ENCODE measurements at places on chromosomes 2 and 18.
A peak's percentile ranks its signal among the peaks of the same experiment; 100 is the strongest.

DNA sequence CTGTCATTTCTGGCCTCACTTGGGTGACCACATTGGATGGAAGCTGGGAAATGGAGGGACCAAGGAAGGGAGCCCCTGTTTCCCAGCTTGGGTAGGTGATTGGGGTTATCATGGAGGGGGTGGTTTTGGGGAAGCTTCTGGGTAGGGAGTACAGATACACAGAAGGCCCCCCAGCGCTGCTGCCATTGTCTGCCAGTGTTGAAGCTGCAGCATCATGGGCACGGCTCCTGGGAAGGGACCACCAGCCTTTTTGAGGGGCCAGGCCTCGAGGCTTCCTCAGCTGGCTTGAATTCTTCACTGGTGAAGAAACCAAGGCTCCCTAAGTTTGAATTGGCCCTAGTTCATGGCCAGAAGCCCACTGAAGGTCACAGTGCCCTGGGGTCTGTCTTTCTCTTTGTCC, 25.2 kb downstream of the SH3RF3 start:
- no peak for DNase-seq

DNA sequence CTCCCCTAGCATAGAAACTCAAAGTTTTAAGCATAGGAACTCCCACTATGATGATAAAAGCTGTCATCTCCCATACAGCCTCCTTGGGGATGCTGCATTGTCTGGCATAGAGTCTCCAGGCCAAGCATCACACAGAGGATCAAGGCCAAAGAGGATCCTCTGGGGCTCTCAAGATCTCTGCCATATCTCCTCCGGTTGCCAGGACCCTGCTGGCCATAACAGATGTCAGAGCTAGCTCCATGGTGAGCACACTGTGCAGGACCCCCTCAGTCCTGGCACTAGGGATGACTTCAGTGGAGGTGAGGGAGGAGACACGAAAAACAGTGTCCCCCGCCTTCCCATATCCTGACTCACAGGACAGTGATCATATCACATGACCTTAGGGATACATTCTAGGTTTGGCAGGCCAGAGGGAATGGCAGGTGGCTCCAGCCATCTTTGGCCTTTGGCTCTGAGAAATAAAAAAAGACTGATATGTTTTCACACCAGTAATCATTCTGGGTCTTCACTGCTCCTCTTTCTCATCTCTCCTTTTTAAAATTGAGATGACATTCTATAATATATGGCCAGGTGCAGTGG, 235.0 kb downstream of the MYCN start:
- no peak for DNase-seq

GRCh38 chr2:217220228-217221013, 360.6 kb upstream of the TNP1 start:
- DNase-seq = peak; percentile 45

GRCh38 chr2:76478266-76479035, 767.7 kb upstream of the GCFC2 start:
- no peak for DNase-seq

DNA sequence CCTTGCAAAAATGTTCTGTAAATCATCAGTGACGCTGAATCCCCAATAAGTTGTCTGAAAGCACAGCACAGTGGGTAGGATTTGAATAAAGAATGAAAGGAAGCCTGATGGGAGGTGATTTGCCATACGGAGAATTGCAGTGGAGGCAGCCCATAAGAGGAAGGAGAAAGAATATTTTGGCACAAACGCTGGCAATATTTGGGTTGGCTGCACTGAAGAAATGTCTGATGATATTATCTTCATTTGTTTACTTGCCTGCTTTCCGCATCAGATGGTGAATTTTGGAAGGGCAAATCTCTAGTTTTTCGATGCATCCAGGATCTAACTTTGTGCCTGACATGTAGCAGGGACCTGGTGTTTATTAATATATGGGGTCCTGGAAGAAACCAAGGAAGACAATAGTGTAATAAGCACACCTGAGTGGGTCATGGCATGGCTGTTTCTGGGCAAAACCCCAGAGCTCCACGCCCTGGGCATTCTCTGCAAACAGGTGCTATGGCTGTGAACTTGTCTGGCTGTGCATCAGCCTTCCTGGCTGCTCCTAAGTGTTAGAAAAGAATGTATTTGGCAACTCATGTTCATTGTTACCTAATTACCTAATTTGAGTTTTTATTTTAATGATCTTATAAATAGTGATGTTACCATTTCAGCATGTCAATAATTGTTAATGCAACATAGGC, 5.9 kb downstream of the GALR1 start:
- no peak for DNase-seq

DNA sequence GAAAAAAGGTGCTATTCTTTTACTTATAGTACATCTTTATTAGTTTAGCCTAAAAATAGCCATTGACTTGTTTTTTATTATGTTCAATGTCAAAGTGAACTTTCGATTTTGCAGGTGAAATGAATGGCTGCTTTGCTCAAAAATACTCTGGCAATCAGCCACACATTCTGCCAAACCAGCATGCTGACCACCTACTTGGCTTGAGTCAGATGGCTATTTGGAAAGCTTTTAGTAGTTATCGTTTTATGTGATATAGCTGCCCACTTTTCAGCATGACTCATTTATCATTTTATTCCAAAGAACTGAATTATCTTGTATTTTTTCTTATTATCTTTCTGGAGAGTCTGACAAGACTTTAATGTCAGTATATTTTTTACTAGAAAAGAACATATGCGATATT, 1615.8 kb upstream of the TMEFF2 start:
- DNase-seq = no peak

GRCh38 chr2:190838492-190838910, 42.1 kb upstream of the GLS start:
- DNase-seq = no peak

DNA sequence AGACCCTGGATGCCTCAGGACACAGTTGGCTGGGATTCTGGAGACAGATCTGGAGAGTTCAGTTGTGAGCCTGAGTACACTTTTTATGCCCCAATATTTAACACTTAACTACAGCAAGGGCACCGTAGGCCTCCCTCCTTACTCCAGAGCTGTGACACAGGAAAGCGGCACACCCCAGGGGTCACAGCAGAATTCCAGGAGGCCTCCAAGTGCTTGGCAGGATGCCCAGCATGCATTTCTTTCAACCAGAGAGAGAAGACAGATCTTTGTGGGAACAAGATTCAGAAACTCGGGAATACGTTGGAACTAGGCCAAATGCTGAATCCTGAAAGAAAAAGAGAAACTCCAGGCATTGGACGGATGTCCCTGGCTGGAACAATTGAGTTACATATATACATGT, 199.2 kb upstream of the NT5C1B start:
- DNase-seq = peak; percentile 47

- no peak for DNase-seq
These were observed 9.8 kb downstream of the ACP1 start for GRCh38 chr2:274503-274902.

DNA sequence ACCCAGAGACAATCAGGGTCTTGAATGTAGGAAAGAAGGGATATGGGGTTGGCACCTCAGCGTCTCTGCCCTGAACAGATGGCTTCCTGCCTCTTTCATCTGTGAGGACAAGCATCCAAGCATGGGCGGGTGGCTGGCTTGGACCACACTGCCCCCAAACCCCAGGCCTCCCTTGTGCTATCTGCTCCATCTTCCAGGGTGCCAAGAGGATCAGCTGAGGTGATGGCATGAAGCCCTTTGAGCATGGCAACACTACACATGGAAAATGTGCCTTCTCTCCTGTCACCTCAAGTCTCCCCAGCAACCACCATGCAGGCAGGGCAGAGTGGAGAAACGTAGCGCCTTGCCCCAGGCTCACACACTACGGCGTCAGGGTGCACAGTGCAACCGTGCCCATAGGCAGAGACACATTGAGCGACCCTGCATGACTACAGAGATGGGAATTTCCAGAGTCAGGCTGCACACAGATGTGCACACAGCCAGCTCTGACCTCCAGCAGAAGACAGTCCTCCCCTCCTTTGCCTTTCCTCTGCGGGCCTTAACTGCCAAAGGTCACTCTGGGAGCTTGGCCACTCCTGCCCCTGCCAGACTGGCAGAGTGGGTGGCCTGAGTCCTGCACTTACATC, 1.5 kb downstream of the KCNIP3 start:
- no peak for DNase-seq

GRCh38 chr2:48438266-48438665, 91.7 kb upstream of the STON1 start:
- no peak for DNase-seq

DNA sequence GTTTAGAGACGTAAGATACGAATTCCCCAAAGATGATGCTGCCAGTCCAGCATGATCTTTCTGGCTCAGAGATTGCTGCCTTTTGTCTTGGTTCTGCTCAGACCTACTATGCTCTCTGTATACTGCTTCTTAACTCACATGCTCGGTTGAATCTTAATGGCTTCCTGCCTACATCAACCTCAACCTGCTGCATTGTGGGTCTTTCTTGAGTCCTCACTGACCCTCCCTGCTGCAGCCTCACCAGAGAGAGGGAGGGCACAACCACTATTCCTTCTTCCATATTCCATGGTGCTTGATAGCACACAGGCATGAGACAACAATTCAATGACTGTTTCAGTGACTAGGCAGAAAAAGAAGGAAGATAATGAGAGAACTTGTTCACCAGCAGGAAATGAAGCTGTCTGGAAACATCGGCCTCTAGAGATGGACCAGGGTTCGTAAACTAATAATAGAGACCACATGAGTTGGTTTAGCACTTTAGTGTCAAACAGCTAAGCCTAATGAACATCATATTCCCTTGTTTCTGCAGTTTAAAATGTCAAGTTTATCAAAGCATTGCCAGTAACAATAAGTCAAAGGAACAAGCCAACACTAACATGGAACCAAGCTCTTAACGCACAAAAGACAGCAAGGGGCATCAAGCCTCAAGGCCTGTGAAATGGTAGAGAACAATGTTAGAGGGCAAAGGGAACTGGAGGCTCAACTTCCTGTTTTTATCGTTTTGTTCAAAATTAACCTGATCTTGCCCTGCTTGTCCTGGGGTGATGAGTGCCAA, 333.9 kb downstream of the PDE11A start:
- DNase-seq = no peak

DNA sequence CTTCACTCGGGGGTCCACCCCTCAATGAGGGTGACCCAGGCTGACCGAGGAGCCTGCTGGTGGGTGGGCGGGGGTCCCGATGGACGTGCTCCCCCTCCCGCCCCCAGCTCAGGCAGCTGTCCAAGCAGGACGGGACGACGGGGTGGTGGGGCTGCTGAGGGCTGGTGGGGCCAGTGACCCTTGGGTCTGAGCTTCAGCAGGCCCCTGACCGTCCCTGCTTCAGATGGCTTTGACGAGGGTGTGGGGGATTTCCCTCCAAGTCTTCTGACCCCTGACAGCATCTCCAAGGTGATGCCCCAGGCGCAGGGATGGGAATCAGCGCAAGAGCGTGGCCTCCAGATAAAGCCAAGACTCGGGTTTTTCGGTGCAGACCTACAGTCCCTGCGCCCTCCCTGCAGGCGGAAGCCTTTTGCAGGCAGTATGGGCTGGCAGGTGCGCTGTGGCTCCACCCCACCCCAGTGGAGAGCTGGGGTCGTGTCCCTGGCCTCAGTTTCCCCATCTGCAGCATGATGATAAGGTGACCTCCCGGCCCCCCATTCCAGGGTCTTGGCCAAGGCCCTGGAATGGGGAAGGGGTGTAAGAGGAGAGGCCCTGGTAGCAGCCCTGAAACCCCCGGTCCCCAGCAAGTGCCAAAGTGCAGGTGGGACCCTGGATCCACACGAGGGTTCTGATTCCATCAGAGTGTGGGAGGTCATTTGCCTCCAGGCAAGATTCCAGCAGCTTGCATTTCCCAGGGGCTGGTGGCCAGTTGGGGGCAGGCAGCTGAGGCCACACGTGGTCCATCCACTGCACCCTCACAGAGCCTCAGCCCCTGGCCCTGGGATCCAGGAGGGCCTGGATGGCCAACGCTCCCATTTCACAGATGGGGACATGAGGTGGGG, 8.7 kb downstream of the CROCC2 start:
- no peak for DNase-seq

DNA sequence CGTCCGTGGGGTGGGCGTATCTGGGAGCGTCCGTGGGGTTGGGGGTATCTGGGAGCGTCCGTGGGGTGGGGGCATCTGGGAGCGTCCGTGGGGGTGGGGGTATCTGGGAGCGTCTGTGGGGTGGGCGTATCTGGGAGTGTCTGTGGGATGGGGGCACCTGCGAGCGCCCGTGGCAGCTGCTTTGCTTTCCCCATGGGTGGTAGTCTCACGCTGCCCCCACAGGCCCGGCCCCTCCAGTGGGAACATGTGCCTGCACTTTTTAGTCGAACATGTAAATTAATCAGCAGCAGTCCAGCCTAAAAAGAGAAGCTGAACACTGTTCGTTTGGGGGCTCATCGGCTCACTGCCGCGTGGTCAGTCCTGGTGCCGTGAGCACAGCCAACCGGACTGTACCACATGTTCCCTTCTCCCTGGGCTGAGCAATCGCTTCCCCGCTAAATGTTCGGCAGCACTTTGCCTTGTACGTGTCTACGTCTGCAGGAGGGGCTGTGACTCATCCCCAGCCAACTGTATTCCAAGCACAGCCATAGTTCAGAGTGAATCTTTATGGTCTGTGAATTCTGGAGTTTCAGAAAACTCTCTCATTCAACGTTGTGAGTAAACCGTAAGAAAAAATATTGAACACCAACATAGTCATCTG, 271.5 kb downstream of the AGAP1 start:
- DNase-seq = no peak

GRCh38 chr18:79924814-79925731, 26.4 kb downstream of the SLC66A2 start:
- no peak for DNase-seq

GRCh38 chr2:174328961-174329715, 5.6 kb upstream of the SP9 start:
- DNase-seq = no peak

DNA sequence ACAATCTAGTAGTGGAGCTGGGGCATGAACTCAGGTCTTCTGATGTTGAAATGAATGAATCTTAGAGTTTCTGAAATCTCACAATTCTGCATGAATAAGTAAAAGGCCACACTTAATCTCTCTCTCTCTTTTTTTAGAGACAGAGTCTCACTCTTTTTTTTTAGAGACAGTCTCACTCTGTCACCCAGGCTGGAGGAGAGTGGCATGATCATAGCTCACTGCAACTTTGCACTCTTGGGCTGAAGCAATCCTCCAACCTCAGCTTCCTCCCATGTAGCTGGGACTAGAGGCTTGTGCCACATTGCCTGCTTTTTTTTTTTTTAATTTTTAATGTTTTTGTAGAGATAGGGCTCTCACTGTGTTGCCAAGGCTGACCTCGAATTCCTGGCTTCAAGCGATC, 68.9 kb upstream of the THOC1 start:
- no peak for DNase-seq

GRCh38 chr2:209609531-209609930, 162.1 kb upstream of the UNC80 start:
- no peak for DNase-seq
